ENCODE measurements at places on chromosomes 2 and 18.
A peak's percentile ranks its signal among the peaks of the same experiment; 100 is the strongest.

GRCh38 chr2:239147376-239147775 lies 253.4 kb downstream of the HDAC4 start:
- DNase-seq, result no peak

DNA sequence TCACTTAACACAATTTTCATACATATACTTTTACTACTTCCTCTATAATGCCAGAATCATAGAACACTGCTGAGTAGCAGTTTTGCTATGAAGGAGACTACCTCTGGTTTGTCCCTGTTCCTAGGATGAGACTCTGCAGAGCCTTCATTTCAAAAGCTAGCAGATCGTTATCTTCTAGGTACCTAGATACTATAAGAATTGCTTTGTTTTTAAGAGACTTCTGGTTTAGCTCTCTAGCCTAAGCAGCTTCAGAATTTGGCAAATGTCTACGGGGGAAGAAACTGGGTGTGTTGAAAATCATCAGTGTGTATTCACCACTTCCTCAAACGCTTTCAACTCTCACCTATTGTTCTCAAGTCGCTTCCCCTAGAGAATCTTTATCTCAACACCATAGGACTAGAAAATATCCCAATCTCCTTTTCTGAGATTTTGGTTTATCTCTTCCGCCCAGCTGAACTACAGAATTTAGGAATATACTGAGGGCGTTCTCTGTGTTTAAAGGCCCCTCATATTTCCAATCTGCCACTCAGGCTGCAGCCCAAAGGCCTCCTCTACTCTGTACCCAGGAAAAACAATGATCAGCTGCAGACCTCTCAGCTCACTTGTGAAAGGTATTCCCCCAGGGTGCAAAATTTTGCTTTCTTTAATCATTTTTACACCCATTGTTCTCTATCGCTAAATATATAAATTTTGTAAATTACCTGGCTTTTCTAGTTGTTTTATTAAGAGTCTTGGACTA lies 28.7 kb downstream of the SMAD2 start:
- DNase-seq, result no peak

- DNase-seq, result no peak
Observed at GRCh38 chr2:100184055-100184737, 41.8 kb upstream of the AFF3 start.

- DNase-seq, result no peak
Observed at GRCh38 chr2:16281451-16282335, 341.3 kb downstream of the MYCN start.

GRCh38 chr2:145016711-145017110 lies 496.8 kb upstream of the ZEB2 start:
- DNase-seq, result no peak

- DNase-seq, result no peak
Observed at GRCh38 chr2:18268400-18268799, 292.1 kb downstream of the RDH14 start.

DNA sequence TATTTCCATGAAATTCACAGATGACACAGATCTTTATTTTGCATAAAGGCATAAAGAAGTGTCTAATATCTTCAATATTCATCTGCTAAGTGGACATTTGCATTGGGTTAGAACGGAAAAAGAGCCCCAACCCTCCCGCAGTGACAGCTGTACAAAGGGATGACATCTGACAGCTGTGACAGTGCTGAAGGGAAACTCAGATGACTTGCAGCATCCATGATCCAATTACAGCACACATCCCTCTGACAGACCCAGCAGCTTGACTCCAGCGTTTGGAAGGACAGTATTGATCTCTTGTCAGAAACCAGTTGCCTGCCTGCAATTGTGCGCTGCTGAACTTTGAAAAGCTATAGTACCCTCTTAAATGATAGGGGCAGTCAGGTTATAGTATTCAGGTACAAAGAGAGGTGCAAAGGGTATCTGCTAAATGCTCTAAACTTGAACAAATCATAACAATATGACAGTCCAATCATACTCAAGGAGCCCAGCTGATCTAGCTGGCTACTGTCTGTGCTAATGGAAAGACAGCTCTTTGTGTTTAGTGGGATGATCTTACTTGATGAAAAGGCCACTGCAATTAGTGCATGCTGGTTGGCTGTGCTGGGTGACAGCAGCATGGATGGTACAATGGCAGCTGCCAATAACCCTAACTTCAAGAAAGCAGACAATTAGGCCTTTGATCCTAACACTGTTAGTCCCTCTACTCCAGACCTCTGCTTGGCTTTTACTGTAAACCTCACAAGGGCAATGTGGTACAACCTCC lies 599.2 kb downstream of the NR4A2 start:
- DNase-seq, result no peak

GRCh38 chr18:57269756-57270155 lies 82.6 kb upstream of the ST8SIA3 start:
- DNase-seq, result no peak

- no peak for DNase-seq
Observed at GRCh38 chr18:9683418-9684396, 24.4 kb upstream of the RAB31 start.

- DNase-seq, result no peak
Observed at GRCh38 chr2:138447889-138448570, 53.5 kb upstream of the SPOPL start.

DNA sequence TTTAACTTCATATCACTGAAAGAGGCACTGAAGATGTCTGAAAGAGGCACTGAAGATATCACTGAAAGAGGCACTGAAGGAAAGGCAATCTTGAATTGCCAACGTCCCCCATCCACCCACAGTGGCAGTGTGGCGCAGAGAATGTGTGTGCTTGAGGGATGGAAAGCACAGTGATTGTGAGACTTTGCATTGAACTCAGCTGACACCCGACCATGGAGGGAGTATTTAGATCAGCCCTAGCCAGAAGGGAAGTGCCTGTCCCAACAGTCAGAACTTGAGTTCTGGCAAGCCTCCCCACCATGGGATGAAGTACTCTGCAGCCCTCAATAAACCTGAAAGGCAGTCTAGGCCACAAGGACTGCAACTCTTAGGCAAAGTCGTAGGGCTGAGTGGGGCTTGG lies 33.8 kb downstream of the MAP4K3 start:
- no peak for DNase-seq

DNA sequence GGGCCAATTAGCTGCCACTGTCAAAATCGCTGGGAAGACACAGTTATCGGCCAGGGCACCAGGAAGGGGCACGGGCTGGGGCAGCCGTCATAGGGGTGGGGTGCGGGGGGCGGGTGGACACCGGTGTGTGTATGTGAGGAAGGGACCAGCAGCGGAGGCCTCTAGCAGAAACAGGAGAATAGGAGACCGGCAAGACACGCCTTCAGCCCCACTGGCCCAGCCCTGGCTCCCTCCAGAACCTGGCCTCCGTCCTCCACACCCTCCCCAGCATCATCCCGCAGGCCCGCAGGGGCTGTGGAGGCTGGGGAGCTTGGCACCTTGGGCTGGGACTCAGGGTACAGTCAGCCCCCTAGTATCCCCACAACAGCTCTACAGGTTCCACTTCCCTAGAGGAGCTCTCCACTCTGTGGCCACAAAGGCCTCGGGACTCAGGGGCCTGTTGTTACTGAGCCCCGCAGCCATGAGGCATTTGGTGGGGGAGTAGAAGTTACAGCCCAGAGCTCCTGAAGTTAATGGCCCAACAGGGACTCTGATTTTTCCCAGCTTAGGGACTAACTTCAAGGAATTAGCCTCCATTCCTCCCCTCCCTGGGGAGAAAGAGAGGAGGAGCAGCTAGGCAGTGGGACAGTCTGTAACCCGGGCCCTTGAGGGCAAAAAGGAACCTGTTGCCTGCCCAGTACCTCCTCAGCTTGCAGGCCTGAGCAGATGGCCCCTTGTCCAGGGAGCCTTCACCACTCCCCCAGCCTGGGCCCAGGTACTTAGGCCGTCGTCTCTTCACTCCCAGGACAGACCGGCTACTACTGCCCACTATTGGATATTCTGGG lies 19.9 kb downstream of the SH2D6 start:
- no peak for DNase-seq

GRCh38 chr2:205361272-205361671 lies 321.0 kb upstream of the NRP2 start:
- DNase-seq, result no peak

- no peak for DNase-seq
Observed at GRCh38 chr2:117128461-117128860, 686.0 kb upstream of the DDX18 start.

GRCh38 chr2:179981085-179981484 lies 26.0 kb downstream of the CWC22 start:
- DNase-seq, result no peak

DNA sequence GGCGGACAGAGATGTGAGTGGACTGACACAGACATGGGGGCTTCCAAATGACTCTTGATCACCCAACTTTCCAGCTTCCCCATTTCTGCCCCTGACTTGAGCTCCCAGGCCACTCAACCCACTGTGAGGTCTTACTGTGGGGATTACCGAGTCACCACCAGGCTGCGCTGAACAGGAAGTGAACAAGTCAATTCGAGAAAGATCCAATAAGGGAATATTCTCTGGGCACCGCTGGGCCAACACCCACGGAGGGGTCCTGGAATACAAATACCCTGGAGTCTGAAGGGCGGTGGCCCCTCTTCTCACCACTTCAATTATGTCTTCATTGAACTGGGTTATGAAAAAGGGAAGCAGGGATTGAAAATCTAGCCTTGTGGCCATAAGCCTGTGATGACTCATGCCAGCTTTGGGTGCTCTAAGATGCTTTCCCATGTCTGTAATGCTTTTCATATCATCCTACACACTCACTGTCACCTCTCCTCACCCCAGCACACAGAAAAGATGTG lies 37.7 kb downstream of the BCL11A start:
- no peak for DNase-seq

- no peak for DNase-seq
Observed at GRCh38 chr2:68889500-68889899, 18.3 kb upstream of the BMP10 start.

DNA sequence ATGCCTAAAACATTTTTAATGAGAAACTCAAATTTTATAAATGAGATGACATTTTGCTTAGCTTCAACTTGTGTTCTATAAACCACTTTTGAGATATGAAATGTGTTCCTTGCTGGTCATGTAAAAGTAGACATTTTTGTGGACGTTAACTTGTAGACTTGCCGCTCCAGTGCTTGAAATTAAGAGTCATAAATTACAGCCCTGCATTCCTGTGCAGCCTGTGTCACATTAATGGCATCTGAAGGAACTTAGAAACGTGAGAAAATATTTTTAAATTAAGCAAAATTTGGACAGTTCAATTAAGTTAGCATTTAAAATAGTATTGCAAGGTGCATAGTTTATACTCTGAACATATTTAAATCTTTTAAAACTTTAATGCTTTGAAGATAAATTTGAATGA lies 98.3 kb upstream of the LDLRAD4 start:
- DNase-seq, result no peak

- no peak for DNase-seq
Observed at GRCh38 chr18:49008716-49009115, 58.0 kb upstream of the SMAD7 start.

DNA sequence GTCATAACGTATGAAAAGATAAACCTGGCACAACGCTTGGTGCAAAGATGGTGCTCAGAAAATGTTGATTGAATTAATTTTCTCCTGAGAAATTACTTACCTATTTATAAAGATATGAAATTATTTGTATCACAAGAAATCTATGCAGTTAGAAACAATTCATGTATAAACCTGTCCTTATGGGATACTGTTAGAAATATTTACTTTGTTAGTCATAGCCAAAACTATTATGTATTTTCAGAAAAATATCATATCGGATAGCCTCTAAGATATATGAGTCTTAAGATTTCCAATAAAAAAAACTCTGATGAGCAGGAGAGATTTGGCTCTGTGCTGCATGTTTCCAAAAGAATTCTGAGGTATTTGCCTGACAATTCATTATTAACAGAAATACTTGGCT lies 880.7 kb downstream of the LRRTM4 start:
- no peak for DNase-seq

GRCh38 chr2:127776122-127776780 lies 34.7 kb downstream of the WDR33 start:
- no peak for DNase-seq

- peak; percentile 15 for DNase-seq
Observed at GRCh38 chr2:86336675-86337243, 667 bp downstream of the REEP1 start.

- no peak for DNase-seq
Observed at GRCh38 chr18:79516441-79516931, 120.8 kb downstream of the NFATC1 start.

DNA sequence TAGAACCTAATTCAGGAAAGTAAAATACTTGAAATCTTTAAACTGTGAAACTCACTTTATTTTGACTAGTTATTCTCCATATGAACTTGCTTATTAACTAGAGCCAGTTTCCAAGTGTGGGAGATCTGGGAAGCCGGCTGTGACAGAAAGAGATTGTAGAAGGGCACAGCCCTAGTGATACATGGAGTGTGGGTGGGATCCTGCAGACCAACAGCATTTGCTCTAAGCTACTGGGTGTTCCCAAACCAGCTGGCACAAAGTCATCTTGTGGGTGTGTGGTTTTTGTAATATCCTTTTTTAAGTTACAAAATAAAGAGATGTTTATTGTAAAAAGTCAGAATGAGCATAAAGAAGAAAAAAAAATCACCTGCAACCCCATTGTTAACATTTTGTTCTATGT lies 3.4 kb downstream of the DUSP19 start:
- no peak for DNase-seq

- no peak for DNase-seq
Observed at GRCh38 chr18:78857314-78858150, 122.1 kb upstream of the SALL3 start.

DNA sequence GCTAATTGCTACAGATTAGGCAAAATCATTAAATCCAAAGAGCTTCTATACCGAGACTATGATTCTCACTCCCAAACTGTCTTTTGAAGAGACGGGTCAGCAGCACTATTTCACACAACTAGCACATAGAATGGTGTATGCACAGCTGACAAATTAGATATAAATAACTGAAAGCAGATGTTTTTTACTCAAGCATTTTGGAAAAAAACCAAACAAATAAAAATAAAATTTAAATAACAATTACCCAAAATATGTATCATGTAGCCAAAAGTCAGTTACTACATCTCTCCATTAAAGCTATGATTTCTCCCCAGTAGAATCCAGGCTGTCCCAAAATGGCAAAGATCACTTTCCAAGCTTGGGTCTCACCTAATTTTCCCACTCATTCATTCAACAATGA lies 107.9 kb downstream of the TMEM163 start:
- no peak for DNase-seq

DNA sequence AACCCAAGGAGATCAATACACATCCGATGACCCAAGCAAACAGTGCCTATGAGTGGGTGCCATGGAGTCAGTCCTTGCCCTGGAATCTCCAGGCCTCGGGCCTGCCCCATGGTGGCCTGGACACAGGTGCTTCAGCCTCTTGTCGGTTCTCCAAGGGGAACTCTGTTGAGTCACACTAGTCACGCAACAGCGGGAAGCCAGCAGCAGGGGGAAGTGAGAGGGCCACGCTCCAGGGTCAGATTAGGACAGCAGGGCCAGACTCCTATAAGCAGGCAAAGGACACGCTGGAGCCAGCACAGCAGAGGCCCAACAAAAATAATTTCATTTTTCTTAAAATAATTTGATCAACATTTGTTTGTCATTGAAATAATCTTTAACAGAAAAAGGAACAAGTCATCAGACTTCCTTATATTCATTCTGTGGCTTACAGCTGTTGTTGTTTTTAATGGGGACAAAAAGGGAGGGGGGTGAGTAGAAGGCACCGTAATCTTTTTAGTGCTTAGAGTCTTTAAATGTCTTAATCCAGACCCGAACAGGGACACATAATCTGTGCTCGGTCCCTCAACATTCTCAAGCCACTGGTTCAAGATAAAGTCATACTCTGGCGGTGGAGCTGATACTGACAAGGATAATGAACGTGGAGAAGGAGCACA lies 16.4 kb upstream of the ARMC9 start:
- DNase-seq, result no peak

Data from neuronal stem cell (in vitro differentiated cells).